Right cardiac atrium (tissue), 5 donors: ENCODE measurements at places on chromosomes 3 and 15. TPM values are rescaled to one million over a fixed set of nuclear protein-coding genes. Genes with fewer than 3 reads are reported as not detected.
A peak's percentile ranks its signal among the peaks of the same experiment; 100 is the strongest.

- no peak for DNase-seq
These were observed 28.6 kb upstream of the ANKDD1A start for GRCh38 chr15:64883100-64883581.

- peak; percentile 65 for DNase-seq
These were observed 601 bp upstream of the HYAL2 start for GRCh38 chr3:50323092-50323600.

DNA sequence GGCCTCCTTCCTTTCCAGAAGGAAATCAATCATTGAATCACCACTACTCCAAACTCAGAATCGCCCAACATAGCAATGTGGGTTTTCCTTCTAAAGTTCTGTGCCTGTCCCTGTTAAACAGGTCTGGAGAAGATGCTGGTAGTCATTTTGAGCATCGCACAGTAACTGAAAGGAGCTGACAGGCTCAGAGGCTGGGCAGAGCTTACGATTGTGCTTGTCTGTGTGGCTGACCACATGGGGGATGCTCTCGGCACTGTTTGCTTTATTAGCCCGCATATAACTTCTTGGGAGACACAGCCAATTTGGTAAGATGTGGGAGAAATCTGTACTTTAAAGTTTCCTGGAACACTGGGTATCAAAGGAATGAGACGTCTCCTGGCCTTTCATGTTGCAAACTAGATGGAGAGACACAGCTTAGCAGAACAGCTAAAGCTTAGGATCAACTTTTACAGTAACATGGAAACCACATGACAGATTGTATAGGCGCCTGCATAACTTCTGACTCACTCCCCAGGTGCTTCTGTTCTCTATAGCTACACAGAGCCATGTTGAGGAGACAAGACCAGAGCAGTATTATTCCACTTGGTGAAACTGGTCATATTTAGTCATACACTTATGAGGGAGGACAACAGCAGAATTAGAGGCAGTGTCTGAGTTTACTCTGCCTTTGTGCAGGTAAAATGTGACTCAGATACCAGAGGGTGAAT is 374.1 kb downstream of the RORA start:
- no peak for DNase-seq

- DNase-seq = no peak
These were observed 8.3 kb downstream of the IL5RA start for GRCh38 chr3:3101660-3102458.

The LRRC2 gene
- polyA plus RNA-seq = 9.9 TPM

DNA sequence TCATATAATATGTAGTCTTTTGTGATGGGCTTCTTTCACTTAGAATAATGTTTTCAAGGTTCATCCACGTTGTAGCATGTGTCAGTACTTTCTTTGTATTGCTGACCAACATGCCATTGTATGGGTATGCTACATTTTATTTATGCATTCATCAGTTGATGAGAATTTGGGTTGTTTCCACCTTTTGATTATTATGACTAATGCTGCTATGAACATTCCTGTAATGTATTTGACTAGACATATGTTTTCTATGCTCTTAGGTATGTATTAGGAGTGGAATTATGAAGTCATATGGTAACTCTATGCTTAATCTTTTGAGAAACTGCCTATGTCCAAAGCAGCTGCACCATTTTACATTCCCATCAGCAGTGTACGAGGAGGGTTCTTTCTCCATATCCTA is 3.2 kb upstream of the PODXL2 start:
- no peak for DNase-seq

GRCh38 chr3:105422645-105423044 is 55.9 kb downstream of the ALCAM start:
- no peak for DNase-seq
